Stimulated activated CD8-positive, alpha-beta memory T cell treated with anti-CD3 and anti-CD28 coated beads, Interleukin-15, amount 100 ng/mL, for 1 hour (primary cell): ENCODE measurements at places on chromosomes 3 and 15.
A peak's percentile ranks its signal among the peaks of the same experiment; 100 is the strongest.

- DNase-seq: no peak
These were observed 3.5 kb downstream of the RPL29 start for GRCh38 chr3:51992017-51992682.

DNA sequence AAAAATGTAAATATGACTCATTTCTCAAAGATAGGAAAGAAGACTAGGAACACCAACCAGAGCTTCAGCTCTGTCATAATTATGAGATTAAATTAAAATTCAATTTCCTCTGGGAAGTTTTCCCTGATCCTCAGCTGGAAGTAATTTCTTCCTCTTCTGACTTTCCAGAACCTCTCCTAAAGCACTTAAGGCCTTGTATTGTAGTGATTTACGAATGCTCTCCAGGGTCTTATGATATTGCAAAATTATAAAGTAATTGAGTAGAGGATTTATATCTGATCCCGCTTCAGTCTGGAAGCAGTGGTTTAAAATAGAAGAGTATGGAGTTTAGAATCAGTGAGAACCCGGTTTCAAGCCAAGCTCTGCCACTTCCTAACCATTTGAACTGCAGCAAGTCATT is 279.8 kb downstream of the ZPLD1 start:
- no peak for DNase-seq

GRCh38 chr3:100830931-100831330 is 121.6 kb downstream of the TFG start:
- no peak for DNase-seq

DNA sequence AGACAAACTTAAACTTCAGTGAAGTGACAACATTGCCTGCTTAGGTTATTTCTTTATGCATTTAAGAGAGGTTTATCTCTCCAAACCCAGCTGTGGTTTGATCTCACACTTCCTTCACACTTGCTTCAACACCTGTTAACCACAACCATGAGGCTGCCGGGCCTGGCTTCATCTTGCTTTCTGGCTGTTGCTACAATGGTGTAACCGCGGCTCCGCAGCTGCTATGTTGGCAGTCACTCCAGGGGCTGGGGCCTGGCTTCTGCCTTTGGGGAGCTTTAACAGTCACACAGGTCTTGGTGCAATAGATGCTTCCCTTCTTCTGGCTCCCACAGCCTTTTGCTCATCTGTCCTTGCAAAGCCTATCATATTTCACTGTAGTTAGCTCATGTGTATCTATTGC is 72.9 kb upstream of the MNS1 start:
- DNase-seq: peak; percentile 2

GRCh38 chr15:92909136-92909781 is 9.1 kb downstream of the CHD2 start:
- no peak for DNase-seq

DNA sequence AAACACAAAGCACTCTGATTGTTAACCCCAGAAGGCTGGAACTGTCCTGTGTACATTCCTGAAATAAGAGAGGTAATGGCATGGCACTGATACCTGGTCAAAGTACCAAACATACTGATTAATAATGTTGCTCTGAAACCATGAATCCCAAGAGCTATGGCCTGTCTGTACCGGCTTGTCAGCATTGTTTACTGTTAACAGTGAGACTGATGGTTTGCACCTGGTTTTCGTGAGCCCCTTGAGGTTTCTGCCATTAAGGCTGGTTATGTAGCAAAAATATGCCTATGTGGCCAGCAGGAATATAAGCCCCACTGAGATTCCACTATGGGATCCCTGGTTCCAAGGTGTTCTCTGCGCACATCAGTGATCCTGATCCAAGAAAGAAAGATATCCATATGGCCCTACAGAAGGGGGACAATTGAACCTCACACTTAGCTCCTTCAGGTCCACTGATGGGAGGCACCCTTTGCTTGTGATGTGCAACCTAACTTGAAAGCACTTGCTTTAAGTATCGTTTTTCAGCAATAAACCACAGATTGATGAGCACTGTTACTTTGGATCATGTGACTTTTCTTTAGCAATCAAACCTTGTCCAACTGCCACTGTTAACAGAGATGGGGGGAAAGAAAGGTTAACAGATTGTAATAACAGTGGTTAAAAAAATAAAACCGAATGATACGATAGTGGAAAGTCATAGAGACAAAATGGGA is 65.2 kb downstream of the TBL1XR1 start:
- DNase-seq: no peak

- no peak for DNase-seq
These were observed 51.7 kb downstream of the UBE2E2 start for GRCh38 chr3:23254835-23255234.

GRCh38 chr15:44713006-44713966 is 2.0 kb downstream of the B2M start:
- no peak for DNase-seq

DNA sequence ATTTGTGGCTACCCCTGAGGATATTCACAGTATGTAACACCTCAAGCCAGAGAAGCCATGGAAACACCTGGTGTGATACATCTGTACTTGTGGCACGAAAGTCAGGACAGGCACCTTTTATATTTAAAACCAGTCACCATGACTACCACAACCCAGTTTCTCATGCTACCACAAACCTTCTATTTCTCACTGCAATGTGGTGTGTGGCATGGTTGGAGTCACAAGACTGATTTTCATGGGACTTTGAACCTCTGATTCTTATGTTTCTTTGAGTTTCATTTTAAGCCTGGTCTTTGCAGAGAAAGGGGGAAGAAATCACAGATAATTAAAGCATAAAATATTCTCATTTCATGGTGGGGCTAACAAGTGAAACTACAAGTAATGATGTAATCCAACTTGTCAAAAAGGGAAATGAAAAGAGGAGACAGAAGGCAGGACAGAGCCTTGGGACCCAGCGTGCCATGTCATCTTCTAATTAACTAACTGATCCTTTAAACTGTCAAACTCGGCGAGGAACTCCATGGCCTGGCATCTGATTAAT is 175.9 kb downstream of the PDZRN3 start:
- DNase-seq: no peak

DNA sequence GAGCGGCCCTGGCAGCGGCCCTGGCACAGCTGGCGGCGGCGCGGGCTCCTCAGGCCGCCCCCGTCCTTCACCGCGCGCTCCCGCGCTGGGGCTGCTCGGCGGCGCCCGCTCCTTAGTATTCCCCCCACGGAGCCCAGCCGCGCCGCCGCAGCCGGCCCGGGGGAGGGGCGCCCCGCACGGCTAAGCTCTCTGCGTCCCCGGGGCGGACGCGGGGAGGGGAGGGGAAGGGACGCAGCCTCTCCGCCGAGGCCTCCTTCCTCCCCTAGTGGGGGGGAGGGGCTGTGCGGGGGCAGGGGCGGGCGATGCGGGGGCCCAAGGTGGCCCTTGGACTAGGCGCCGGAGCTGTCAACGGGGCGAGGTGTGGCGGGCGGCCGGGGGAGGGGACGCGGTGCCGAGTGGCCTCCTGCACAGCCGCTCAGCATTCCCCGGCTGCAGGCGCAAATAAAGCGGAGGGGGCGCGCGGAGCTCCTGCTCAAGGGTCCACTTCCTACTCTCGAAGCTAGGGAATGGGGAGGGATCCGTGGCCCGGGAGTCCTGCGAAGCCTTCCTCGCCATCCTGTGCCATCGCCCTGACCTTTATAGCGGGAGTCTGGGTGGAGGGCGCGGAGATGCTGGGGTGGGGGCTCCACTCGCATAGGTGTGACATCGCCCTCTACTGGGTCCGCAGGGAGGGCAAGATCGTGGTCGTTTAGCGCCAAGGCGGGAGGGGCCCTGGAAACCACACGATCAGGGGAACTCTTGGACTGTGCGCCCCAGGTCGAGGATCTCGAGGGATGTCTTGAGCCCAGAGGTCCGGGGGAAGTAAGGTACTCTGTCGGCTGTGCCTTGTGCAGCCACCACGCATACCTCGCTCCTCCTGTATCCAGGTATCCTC is 22.2 kb downstream of the EPHB3 start:
- no peak for DNase-seq

GRCh38 chr3:28677581-28677980 is 329.0 kb upstream of the AZI2 start:
- no peak for DNase-seq

- no peak for DNase-seq
These were observed 16.7 kb downstream of the KIF9 start for GRCh38 chr3:47265725-47266428.

DNA sequence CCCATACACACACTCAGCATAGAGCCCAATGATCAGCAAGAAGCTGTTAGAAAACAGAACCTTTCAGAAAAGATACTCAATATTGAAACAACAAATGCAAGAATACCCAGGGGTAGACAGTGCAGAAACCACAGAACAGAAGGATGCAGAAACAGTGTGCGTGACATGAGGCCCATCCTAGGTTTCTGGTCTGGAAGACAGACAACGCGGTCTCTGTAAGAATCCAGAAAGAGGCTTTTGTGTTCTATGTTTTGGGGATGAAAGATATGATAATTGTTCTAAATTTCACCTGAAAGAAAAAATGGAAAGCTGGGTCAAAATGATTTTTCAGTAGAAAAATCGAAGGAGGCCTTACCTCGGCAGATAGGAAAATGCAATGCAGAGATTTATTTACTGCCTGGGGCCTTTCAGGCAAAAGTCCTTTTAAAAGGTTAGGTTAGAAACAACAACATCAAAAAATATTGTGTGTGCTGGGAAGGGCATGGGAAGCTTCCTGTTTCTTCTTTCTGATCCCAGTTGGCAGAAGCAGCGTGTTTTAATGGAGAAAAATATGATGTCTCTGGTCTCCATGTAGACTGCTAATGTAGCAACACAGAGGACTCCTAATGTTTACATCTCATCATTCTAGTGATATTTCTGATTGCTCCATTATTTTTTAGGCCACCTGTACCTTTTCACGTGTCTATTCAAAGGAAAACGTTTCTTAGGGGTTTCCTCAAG is 17.0 kb downstream of the SYNM start:
- DNase-seq: no peak

DNA sequence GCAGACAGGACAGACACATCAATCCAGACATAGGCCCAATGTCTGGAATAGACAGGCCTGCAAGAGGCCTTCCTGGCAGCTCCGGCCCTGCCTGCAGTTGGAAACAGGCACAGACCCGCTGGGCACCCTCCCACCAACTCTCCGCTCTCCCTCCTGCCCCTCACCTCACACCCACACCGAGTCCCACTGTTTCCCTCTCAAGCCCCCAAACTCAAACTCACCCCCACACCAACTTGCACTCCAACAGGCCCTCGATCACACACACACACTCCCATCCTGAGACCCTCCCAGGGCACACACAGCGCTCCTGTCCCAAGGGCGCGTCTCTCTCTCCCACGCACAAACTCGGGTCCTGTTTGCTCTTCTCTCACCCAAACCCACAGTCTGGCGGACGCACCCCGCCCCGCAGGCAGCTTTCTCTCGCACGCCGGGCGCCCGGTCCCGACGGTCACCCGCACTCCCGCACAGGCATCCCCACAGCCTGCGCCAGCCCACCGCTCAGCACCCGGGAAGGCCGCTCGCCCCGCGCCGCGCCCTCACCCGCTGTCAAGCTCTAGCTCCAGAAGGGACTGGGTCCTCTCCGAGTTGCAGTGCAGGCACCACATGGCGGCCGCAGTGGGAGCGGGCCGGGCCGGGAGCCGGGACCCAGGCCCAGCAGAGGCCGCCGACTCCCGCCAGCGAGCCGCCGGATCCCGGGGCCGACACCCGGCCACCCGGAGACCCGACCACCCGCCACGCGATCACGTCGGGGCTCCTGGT is 106.2 kb downstream of the IQSEC1 start:
- no peak for DNase-seq

DNA sequence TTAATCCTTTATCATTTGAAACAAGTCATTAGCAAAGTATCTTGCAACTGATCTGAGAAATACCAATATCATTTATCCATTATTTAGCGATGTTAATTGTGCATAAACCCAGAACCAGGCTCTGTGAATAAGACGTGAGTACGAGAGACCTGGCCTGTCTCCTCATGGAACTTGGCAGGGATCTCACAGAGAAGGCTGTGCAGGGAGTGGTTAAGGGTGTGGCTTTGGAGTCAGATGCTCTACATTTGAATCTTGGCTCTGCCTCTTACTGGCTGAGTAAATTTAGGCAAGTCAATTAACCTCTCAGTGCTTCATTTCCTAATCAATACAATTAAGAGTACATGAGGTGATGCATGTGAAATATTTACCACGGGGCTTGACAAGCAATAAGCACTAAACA is 39.9 kb upstream of the TBL1XR1 start:
- DNase-seq: no peak

DNA sequence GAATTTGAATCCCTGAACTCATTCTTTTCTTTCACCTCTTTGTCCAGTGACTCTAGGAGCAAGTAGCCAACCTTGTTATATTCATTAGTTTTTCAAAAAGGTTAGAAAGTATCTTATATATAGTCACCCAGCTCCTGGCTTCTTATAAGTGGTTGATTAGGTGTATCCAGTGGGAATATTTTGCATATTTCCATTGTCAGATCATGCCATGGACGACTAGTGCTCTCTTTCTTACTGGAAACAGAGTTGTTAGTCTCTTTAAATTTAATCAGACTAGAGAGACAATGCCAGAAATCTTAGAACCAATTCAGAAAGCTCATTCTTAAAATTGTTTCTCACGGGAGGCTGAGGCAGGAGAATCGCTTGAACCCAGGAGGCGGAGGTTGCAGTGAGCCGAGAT is 73.4 kb downstream of the CHRD start:
- DNase-seq: no peak

- DNase-seq: no peak
These were observed 321.2 kb upstream of the TLE3 start for GRCh38 chr15:70418943-70419342.

GRCh38 chr3:135182364-135182998 is 387.4 kb downstream of the EPHB1 start:
- no peak for DNase-seq

DNA sequence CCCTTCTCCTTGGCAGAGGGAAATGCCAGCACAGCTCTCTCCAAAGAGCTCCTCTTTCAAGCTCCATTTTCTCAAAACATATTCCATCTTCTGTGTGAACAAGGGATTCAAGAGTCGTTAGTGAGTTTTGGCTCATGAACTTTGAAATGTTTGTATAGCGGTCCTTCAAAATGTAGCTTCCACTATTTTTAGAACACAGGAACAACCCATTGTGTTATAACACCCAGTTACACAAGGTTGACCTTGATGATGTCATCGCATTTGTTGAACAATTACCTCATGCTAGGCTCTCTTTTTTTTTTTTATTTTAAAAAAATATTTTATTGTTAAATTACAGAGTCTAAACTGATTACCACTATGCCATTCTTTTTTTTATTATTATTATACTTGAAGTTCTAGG is 251.7 kb downstream of the THSD4 start:
- DNase-seq: no peak

- no peak for DNase-seq
These were observed 855.5 kb downstream of the ROBO1 start for GRCh38 chr3:78912259-78912658.
